Peyer's patch (tissue), 4 donors: ENCODE measurements at places on chromosomes 1 and 21. TPM values are rescaled to one million over a fixed set of nuclear protein-coding genes. Genes with fewer than 3 reads are reported as not detected.

Gene LHX8
- total RNA-seq: not detected

Gene PBX1
- total RNA-seq: 20.6 TPM

Gene CYP4A22
- total RNA-seq: not detected

Gene INSRR
- total RNA-seq: not detected

Gene CLCA1
- total RNA-seq: 259 TPM

Gene SRSF11
- total RNA-seq: 1,005 TPM

Gene MPC2
- 31.6 TPM for total RNA-seq

Gene ASCL5
- not detected for total RNA-seq

Gene EFNA1
- 13.2 TPM for total RNA-seq

DNA sequence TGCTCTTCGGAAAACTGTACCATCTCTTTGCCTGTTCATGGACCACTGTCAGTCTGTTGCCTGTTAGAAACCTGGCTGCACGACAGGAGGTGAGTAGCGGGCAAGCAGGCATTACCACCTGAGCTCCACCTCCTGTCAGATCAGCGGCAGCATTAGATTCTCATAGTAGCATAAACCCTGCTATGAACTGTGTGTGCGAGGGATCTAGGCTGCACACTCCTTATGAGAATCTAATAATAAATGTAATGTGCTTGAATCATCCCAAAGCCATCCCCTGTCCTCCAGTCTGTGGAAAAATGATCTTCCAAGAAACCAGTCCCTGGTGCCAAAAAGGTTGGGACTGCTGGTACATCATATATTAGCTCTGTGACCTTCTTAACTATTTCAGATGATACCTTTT, 110.0 kb downstream of the SMYD3 start:
- H3K27me3 ChIP-seq: no peaks in the 10 kb centered on the region
- H3K4me1 ChIP-seq: no peaks in the 10 kb centered on the region
- no peak overlapping the region for H3K27ac ChIP-seq
- no peak for DNase-seq
- H3K36me3 ChIP-seq: no peaks in the 10 kb centered on the region
- no peak overlapping the region for H3K4me3 ChIP-seq

GRCh38 chr1:67134695-67135094, at the start of gene C1orf141:
Gene C1orf141, minus strand, starts transcription at chr1:67134970. Its CDS starts 7,730 bp downstream, at chr1:67127240.
- H3K27me3 ChIP-seq: no peaks in the 10 kb centered on the region
- DNase-seq: peak; percentile 51
- no peaks in the 10 kb centered on the region for H3K4me1 ChIP-seq
- H3K4me3 ChIP-seq: no peak within 1 kb of the TSS
- H3K27ac ChIP-seq: no peak within 1 kb of the TSS

DNA sequence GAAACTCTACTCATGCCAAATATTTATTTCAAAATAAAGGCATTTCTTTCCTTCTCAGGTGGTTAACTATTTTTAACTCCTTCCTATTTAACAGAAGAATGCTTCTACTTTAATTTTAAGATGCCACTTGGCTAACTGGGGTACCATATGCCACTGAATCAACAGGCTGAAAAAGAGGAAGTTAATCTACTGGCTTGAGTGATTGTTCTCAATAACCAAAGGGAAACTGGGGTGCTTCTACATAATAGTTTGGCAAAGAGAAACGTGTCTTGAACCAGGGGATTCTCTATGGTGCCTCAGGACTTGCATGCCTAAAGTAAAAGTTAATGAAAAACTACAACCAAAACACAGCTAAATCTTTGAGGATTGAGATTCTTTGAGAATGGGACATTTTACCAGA, 142.6 kb downstream of the DENND1B start:
- no peaks in the 10 kb centered on the region for H3K27me3 ChIP-seq
- H3K4me1 ChIP-seq: no peaks in the 10 kb centered on the region

DNA sequence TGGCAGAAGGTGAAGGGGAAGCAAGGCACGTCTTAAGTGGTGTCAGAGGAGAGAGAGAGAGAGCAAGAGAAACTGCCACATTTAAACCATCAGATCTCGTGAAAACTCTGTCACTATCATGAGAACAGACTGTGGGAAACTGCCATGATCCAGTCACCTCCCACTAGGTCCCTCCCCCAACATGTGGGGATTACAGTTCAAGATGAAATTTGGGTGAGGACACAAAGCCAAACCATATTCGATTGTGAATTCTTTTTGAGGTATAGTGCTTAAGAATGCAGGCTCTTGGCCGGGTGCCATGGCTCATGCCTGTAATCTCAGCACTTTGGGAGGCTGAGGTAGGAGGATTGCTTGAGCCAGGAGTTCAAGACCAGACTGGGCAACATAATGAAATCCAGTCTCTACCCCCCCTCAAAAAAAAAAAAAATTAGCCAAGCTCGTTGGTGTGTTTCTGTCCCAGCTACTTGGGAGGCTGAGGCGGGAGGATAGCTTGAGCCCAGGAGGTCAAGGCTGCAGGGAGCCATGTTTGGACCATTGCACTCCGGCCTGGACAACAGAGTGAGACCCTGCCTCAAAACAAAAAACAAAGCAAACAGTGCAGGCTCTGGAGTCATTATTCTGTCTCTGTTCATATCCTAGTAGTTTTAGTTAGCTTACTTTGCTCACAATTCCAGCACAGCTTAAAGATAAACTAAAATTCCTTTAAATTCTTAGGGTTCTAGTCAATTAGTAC, 6.0 kb downstream of the ZCCHC17 start:
- H3K36me3 ChIP-seq: no peaks in the 10 kb centered on the region
- peaks cover 3% of the 10 kb centered on the region for H3K4me1 ChIP-seq
- H3K27ac ChIP-seq: no peak overlapping the region
- no peak for DNase-seq
- no peak overlapping the region for H3K4me3 ChIP-seq

- DNase-seq: no peak
- H3K4me1 ChIP-seq: no peaks in the 10 kb centered on the region
- no peak overlapping the region for H3K27ac ChIP-seq
- H3K36me3 ChIP-seq: no peaks in the 10 kb centered on the region
- H3K27me3 ChIP-seq: no peaks in the 10 kb centered on the region
These were observed 104.8 kb downstream of the GLUL start for GRCh38 chr1:182286761-182287160.

DNA sequence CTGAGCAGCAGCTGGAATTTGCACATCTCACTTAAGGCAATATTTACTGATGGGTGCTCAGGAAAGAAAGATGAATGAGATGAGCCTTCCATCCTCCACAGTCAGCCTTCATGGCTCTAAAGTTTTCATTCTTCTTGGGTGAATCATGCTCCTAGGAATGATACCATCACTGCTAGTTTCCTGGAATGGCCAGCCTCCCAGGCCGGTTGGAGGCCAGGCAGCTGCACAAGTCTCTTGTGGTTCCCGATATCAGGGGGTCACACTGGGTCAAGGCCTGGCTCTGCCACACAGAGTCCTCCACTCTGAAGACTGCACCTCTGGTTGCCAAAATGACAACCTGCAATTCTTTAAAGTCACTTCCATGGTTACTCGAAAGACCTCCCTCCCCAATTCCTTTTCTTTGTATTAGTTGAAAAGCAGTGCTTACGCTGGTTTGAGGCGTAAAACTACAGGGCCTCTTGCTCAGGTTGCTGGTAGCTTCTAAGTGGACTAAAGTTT, 46.2 kb upstream of the PALMD start:
- H3K36me3 ChIP-seq: no peaks in the 10 kb centered on the region
- H3K4me1 ChIP-seq: no peaks in the 10 kb centered on the region
- H3K27me3 ChIP-seq: no peaks in the 10 kb centered on the region
- no peak overlapping the region for H3K4me3 ChIP-seq
- no peak overlapping the region for H3K27ac ChIP-seq

DNA sequence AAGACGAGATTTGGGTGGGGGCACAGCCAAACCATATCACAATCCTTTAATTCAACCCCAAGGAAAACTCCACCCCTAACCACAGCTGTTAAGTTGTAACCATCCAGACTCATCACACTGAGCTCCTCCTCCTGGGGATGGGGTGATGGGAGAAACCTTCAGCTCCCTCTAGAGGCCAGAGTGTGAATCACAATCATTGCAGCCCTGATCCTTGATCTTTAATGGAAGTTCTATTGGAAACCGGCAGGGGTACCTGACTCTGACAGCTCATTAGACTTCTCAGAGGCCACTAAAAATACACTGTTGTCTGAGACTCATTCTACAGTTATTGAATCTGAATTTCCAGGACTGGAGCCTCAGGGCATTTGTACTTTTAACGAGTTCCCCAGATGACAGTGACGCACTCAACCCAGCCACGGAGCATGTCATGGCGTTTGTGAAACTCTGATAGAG, 127.2 kb downstream of the IGSF21 start:
- H3K4me1 ChIP-seq: no peaks in the 10 kb centered on the region
- H3K36me3 ChIP-seq: no peaks in the 10 kb centered on the region
- no peak overlapping the region for H3K27ac ChIP-seq
- H3K4me3 ChIP-seq: no peak overlapping the region
- H3K27me3 ChIP-seq: no peaks in the 10 kb centered on the region

GRCh38 chr1:220772846-220773245, 13.9 kb upstream of the MTARC1 start:
- no peak for DNase-seq
- no peak overlapping the region for H3K4me3 ChIP-seq
- H3K27ac ChIP-seq: no peak overlapping the region
- H3K4me1 ChIP-seq: no peaks in the 10 kb centered on the region

GRCh38 chr1:150807249-150808023, 624 bp downstream of the CTSK start:
- DNase-seq: no peak
- H3K4me3 ChIP-seq: no peak overlapping the region
- H3K27ac ChIP-seq: peak overlapping the region; percentile 16
- no peaks in the 10 kb centered on the region for H3K27me3 ChIP-seq

- no peaks in the 10 kb centered on the region for H3K4me1 ChIP-seq
- DNase-seq: no peak
- H3K27me3 ChIP-seq: no peaks in the 10 kb centered on the region
- no peak overlapping the region for H3K27ac ChIP-seq
These were observed 52.6 kb downstream of the TRABD2B start for GRCh38 chr1:47944561-47944960.

- no peaks in the 10 kb centered on the region for H3K36me3 ChIP-seq
- no peak overlapping the region for H3K4me3 ChIP-seq
- peaks cover 27% of the 10 kb centered on the region for H3K4me1 ChIP-seq
- H3K27ac ChIP-seq: peak overlapping the region; percentile 94
- no peaks in the 10 kb centered on the region for H3K27me3 ChIP-seq
- peak; percentile 44 for DNase-seq
These were observed 1.4 kb upstream of the TRAF5 start for GRCh38 chr1:211324992-211325775.

DNA sequence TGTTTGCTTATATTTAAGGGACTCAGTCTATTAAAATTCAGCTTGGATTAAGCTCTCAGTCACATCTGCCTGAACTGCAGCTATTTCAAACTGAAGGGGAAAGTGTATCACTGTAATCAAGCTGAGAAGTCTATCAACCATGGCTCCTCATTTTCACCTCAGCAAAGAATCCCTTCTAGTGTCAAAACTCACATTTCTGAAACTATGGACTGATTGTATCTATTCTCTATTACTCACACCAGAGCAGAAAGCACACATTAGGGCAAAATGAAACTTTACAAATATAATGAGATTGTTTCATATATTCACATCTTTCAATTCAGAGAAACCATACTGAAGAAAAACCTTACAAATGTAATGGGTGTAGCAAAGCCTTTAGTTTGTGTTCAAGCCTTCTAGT, 14.6 kb upstream of the C1orf146 start:
- H3K4me3 ChIP-seq: no peak overlapping the region
- no peaks in the 10 kb centered on the region for H3K27me3 ChIP-seq
- H3K4me1 ChIP-seq: no peaks in the 10 kb centered on the region
- DNase-seq: no peak
- no peak overlapping the region for H3K27ac ChIP-seq

DNA sequence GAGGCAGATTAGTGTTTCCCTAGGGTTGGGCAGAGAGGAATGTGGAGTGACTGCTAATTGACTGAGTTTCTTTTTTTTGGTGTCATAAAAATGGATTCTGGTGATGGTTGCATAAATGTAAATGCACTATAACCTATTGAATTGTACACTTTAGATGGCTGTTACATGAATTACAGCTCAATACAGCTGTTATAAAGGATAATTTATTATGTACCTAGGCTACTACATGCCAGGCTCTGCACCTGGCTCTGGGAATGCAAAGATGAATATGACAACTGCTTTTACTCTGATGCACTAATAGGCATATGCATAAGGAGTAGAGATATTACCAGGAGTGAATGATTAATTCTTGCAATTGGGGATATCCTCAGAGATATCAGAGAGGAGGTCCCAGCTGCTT, 345.3 kb downstream of the PTBP2 start:
- no peak for DNase-seq
- no peak overlapping the region for H3K27ac ChIP-seq

GRCh38 chr1:201171063-201172036, 17.1 kb upstream of the TMEM9 start:
- H3K4me1 ChIP-seq: peaks cover 4% of the 10 kb centered on the region
- no peak for DNase-seq
- H3K27ac ChIP-seq: peak overlapping the region; percentile 95
- H3K36me3 ChIP-seq: no peaks in the 10 kb centered on the region

- H3K27me3 ChIP-seq: no peaks in the 10 kb centered on the region
- H3K4me3 ChIP-seq: no peak overlapping the region
- no peak for DNase-seq
- H3K27ac ChIP-seq: no peak overlapping the region
These were observed 5.1 kb downstream of the PEF1 start for GRCh38 chr1:31639543-31639942.

- H3K4me1 ChIP-seq: no peaks in the 10 kb centered on the region
- DNase-seq: no peak
- H3K4me3 ChIP-seq: no peak overlapping the region
- H3K36me3 ChIP-seq: no peaks in the 10 kb centered on the region
- no peaks in the 10 kb centered on the region for H3K27me3 ChIP-seq
These were observed 49.0 kb downstream of the MAP3K21 start for GRCh38 chr1:233376382-233377110.
